ENCODE measurements at places on chromosomes 7 and 10.

- no peak for DNase-seq
Observed at GRCh38 chr7:77222819-77223218, 23.2 kb upstream of the FGL2 start.

- DNase-seq, result no peak
Observed at GRCh38 chr10:118926072-118926417, 103.5 kb upstream of the NANOS1 start.

DNA sequence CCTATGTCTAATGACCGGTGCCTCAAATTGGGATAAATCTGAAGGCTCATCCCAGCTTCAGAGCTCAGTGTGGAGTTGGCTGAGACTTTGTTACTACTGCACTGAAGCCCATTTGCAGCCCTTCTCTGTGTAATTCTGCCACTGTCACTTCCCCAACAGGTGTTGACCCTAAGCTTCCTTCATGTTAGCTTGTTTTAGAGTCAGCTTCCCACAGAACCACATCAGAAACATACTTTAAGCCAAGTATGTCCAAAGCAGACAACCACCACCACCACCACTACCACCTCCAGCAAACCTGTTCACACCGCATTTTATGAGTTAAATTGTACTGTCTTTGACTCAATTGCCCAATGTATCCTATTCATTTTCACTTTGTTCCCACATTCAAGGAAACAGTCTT lies 25.2 kb upstream of the GNAT3 start:
- no peak for DNase-seq

GRCh38 chr7:25894002-25894901 lies 257.7 kb upstream of the NFE2L3 start:
- no peak for DNase-seq

GRCh38 chr7:28190077-28190710 lies 9.6 kb upstream of the JAZF1 start:
- DNase-seq, result no peak

- no peak for DNase-seq
Observed at GRCh38 chr10:26960308-26960707, 99.5 kb upstream of the ABI1 start.

DNA sequence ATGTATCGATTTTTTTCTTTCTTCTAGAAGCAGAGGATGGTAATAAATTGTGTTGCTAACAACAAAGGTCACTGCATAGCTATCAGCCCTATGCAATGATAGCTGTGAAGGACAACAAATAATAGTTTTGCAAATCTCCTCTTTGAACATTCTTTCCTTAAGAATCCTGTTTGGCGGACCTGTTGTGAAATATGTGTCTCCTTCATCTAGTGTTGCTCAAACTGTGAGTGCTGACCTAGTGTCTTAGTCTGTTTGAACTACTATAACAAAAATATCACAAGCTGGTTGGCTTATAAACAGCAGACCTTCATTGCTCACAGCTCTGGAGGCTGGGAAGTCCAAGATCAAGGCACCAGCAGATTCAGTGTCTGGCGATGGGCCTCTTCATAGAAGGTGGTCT lies 53.7 kb downstream of the CAV1 start:
- DNase-seq, result no peak

DNA sequence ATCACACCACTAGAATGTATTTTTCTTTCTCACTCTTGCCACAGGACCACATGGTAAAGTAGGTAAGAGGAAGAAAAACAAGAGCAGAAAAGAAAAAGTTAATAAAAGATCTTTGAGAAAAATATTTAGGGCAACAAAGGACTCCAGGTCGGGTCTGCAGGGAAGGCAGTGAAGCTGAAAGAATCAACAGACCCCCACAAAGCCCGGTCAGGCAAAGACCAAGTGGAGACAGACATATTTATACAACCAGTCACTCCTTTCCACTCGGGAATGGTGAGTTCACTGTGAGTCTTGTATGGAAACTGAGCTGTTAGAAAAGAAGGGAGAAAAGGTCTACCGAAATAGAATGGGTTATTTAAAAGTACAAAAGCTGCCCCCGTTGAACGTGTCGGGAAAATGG lies 28.0 kb downstream of the RSU1 start:
- DNase-seq, result no peak

- DNase-seq, result no peak
Observed at GRCh38 chr10:50322077-50322476, 70.8 kb upstream of the ASAH2 start.

DNA sequence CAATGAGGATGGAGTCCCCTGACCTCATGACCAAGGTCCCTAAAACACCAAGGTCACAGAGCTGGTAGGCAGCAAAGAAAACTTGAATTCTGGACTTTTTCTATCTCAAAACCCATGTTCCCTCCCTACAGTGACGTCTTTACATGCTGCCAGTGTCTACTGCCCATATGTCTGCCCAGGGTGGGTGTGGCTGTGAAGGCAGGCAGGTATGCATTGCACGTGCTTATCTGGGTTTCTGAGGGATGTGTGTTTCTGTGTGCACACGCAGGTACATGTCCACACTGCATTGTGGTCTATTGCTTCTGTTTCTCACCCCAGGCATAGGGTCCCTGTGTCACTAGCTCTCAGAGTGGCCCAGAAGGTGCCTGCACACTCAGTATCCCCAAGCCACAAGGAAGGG lies 13.5 kb downstream of the ATP6V1F start:
- DNase-seq, result no peak
